ENCODE measurements at places on chromosomes 2 and 18. TPM values are rescaled to one million over a fixed set of nuclear protein-coding genes. Genes with fewer than 3 reads are reported as not detected.

The ODC1 gene
- total RNA-seq = 48.1 TPM

The COL4A4 gene
- total RNA-seq = 0.35 TPM

The CERKL gene
- not detected for total RNA-seq

The ELOA2 gene
- not detected for total RNA-seq

The KCNG3 gene
- total RNA-seq = not detected

The RAMP1 gene
- 9.6 TPM for total RNA-seq

The RGPD4 gene
- total RNA-seq = 0.10 TPM

The UGT1A5 gene
- total RNA-seq = not detected

The CCDC102B gene
- total RNA-seq = 1.2 TPM

The MC5R gene
- total RNA-seq = not detected

The SH3RF3 gene
- total RNA-seq = 0.23 TPM

The B3GNT7 gene
- not detected for total RNA-seq

The ANTXR1 gene
- total RNA-seq = not detected

The FZD7 gene
- 0.63 TPM for total RNA-seq

Data from activated CD4-positive, alpha-beta memory T cell treated with anti-CD3 and anti-CD28 coated beads, Interleukin-2, amount 10 ng/mL, durations not matched to agents 7 days and 5 days (primary cell).